ENCODE measurements at places on chromosomes 4 and X.

GRCh38 chrX:66622209-66622608 lies 16.7 kb downstream of the EDA2R start:
- peak; percentile 49 for DNase-seq

- no peak for DNase-seq
Observed at GRCh38 chr4:73631565-73632226, 11.5 kb upstream of the RASSF6 start.

- no peak for DNase-seq
Observed at GRCh38 chr4:32042486-32043247, 1322.5 kb downstream of the PCDH7 start.

GRCh38 chr4:159216834-159217233 lies 114.0 kb downstream of the RAPGEF2 start:
- DNase-seq = no peak

DNA sequence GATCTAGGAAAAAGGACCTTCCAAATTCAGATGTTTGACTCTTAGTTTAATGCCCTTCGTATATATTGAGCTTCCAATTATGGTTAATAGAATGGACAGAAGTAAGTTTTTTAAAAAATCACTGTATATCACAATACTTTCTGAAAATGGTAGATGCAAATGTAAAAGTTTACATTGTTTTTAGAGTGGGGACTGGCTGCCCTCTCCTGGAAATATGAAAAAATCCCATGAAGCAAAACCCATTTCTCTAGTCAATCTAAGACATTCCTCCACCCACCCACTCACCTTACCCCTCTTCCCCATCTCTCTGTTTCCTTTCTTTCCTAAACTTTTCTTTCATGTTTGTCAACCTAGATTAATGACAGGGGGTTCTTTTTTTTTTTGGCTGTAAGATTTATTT lies 134.5 kb downstream of the ARHGAP6 start:
- no peak for DNase-seq

DNA sequence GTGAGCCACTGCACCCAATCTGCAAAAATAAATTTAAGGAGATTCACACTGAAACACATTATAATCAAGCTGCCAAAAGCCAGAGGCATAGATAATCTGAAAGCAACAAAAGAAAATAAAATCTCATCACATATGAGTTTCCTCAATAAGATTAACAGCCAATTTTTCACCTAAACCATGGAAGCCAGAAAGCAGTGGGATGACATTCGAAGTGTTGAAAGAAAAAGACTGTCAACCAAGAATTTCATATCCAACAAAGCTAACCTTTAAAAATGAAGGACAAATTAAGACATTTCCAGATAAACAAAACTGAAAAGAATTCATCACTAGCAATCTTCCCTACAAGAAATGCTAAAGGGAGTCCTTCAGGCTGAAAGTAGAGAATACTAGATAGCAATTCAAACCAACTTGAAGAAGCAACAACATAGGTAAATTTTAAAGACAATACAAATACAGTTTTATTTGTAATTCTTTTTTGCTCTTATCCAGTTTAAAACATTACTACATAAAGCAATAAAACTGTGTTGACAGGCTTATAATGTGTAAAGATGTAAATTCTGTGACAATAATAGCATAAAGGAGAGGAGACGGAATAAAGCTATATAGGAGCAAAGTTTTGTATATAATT lies 23.1 kb upstream of the KLHL8 start:
- no peak for DNase-seq

- DNase-seq = no peak
Observed at GRCh38 chr4:71405791-71406190, 67.0 kb downstream of the SLC4A4 start.

DNA sequence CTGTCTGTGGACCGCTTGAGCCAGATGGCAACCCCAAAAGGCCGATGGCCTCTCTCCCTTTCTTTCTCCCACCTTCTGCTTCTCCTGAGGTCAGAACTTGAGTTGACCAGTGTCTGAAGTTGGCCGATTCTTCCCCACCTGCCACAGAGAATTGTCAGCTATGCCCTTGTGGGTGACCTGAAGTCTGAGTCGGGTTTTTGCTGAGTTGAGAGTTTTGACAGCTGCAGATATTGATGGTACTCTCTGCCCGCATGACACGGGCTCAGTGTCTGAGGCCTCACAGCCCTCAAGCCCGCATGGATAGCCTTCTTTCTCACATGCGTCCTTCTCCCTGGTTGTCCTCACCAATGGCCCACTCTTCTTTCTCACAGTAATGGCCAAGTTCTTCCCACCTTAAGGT lies 111.0 kb downstream of the EFNB1 start:
- DNase-seq = no peak

DNA sequence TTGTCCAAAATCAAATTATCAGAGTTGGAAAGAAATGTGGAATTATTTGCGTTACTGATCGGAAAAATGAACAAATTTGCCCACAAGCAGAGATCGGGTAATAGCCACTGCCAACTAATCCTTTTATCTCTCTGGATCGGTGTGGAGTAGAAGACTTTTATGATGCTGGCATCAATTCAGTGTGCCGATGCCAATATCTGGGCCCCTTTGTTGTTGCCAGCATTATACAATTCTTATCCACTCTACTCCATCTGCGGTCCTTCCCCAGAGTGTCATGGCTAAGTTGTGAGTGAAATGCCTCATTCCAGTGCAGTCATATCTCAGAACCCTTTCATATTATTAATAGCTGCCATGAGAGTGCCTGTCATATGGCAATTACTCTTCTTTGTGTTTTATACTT lies 660.2 kb downstream of the ADGRL3 start:
- no peak for DNase-seq

GRCh38 chrX:102154900-102155805 lies 624 bp downstream of the BEX5 start:
- no peak for DNase-seq

DNA sequence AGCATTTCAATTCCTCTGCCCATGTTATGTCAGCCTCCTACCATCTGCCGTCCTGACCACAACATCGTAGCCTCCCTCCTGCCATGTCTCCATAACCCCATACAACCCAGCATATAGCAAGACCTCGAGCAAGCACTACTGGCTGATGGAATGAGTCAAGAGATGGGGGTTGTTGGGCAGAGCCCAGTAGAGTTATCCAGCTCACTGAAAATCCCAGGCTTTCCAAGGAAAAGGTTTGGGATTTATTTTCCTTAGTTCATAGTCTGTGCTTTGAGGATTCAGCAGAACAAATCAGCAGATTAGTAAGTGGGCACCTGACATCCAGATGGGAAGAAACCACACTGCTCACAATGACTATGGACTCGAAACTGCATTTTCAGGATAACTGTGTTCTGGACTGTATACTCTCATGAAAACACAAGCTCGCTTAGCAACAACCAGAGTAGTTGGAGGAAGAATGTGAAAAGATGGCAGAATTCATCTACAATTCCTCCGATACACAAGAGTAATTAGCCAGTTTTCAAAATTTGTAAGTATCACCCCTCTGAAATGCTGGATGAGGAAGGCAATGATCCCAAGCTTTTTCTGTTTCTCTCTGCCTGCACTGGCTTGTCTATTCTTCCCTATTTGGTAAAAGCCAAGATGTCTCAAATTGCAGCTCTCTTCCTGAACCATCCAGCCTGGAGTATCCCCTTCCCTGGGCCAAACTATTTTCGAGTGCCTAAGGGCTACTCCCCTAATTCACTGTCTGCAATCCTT lies 186.2 kb upstream of the TBL1X start:
- no peak for DNase-seq

- no peak for DNase-seq
Observed at GRCh38 chrX:97384685-97385084, 501.0 kb downstream of the RPA4 start.

- DNase-seq = no peak
Observed at GRCh38 chrX:42375086-42375485, 402.9 kb downstream of the PPP1R2C start.

- DNase-seq = no peak
Observed at GRCh38 chr4:164935363-164935762, 42.1 kb downstream of the TRIM61 start.

DNA sequence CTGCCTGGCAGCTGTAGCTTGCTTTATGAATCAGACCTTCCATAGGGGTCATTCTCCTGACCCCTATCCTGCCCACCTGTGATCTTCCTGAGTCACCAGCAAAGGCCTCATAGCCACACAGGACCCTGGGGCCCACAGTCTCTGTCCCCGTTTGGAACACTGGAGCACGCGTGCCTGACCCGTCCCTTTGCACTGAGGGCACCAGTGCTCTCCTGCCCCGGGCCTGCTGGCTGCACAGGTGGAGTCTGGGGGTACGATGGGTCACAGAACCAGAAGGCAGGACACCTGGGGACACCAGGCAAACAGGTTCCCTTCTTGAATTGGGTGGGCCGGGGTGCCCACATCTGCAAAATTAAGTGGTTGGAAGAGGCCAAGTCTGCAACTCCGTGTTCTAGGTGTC lies 97.2 kb downstream of the CPZ start:
- DNase-seq = no peak

GRCh38 chrX:153379508-153379907 lies 21.6 kb downstream of the PNMA6E start:
- DNase-seq = no peak

DNA sequence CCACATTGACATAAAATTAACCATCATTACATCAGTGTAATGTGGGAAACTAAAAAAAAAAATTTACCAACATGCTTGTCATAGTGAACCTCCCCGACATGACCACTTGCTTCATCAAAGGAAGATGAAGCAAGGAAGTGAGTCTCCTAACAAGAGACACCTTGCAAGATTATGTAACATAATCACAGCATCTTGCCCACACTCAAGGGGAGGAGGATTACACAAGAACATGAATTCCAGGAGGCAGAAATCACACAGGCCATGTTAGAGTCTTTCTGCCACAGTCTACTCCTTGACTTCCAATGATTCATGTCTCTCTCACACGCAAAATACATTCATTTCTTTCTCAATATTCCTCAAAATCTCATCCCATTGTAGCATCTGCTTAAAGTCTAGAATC lies 93.3 kb downstream of the AKAP4 start:
- DNase-seq = no peak

DNA sequence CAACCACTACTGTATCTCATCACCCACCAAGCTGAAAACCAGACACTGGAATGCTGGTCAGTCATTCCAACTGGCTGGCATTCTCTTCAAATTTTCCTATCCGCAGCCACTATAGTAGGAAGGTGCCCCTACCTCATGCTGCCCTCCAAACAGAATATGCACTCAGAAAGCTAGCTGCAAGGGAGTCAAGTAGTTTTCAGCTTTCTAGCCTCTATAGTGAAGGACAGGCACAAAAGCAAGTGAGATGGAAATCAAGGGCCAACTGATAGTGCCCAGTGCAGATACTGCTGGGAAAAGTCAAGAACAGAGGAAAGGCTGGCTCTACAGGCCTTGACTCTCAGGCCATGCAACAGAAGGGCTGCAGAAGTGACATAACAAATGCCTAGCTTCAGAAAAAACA lies 47.2 kb downstream of the BCOR start:
- DNase-seq = no peak

DNA sequence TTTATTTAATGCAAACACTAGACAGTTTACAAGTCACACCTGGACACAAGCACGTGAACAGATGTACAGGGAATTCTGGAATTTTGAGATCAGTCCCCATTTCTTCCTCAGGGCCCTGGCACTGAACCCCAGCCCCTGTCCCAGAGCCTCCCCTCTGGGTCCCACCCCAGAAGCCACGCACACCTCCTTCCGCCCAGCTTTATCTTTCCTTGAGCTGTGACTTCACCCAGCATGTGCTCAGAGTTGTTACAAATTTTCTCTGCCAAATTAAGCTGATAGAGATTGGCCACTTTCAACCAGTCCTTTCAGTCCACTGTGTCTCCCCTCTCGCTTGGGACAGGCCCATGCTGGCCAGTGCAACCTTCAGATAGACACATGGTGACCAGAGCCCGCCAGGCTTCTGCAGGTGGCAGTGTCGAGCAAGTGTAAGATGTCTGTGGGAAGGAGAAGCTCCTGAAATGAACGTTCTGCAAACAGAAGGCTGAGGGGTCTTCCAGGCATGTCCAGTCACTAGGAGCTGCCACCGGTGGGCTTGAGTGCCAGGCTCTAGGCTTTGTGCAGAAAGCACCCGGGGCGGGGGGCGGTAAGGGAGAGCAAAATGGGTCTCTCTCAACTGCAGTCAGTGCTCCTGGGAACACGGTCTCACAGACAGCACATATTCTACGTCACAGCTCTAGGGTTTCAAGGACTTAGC lies 73.3 kb downstream of the MTMR1 start:
- DNase-seq = no peak

- DNase-seq = no peak
Observed at GRCh38 chr4:173697840-173698239, 167.8 kb upstream of the HAND2 start.

DNA sequence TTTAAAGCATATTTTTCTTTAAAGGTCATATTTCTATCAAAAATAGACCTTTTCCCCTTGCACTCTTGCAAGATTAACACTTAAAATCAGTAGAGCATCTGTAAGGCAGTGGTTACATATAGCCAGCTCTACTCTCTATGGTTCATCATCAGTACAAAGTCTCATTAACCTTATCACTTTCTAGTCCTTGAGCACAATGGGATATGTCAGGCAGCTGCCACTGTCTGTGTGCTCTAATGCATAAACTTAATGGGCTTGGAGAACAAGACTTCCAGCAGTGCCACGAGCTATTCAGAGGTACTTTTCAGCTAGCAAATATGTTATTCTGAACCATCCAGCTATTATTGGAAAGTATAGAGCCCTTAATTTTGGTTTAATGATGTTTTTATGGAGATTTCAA lies 393.7 kb downstream of the GASK1B start:
- DNase-seq = no peak

GRCh38 chr4:154004507-154005170 lies 215.8 kb upstream of the SFRP2 start:
- peak; percentile 91 for DNase-seq

- no peak for DNase-seq
Observed at GRCh38 chr4:169119536-169119935, 109.5 kb upstream of the CBR4 start.

GRCh38 chr4:151990201-151990600 lies 229.4 kb upstream of the GATB start:
- peak; percentile 83 for DNase-seq

GRCh38 chrX:24858004-24858746 lies 157.6 kb downstream of the ARX start:
- peak; percentile 3 for DNase-seq

- DNase-seq = no peak
Observed at GRCh38 chrX:53398216-53398615, 24.2 kb downstream of the SMC1A start.

- peak; percentile 8 for DNase-seq
Observed at GRCh38 chr4:142155347-142155746, 519.0 kb downstream of the IL15 start.

- no peak for DNase-seq
Observed at GRCh38 chr4:113636438-113636818, 125.1 kb downstream of the CAMK2D start.

GRCh38 chrX:72349190-72349589 lies 43.5 kb upstream of the CITED1 start:
- DNase-seq = no peak

- peak; percentile 55 for DNase-seq
Observed at GRCh38 chr4:110970642-110971041, 347.8 kb upstream of the PITX2 start.

DNA sequence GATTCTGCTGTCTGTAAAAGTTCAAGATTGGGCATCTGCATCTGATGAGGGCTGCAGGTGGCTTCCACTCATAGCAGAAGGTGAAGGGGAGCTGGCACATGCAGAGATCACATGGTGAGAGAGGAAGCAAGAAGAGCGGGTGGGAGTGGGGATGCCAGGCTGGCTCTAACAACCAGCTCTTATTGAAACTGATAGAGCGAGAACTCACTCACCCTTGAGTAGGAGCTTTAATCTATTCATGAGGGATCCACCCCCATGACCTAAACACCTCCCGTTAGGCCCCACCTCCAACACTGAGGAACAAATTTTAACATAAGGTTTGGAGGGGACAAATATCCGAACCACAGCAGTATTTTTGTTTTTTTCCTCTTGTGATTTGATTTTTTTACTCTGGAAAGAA lies 45.8 kb downstream of the PHOX2B start:
- no peak for DNase-seq
